ENCODE measurements at places on chromosomes 4 and X.

GRCh38 chr4:66331761-66332160, 661.5 kb upstream of the EPHA5 start:
- DNase-seq = no peak

DNA sequence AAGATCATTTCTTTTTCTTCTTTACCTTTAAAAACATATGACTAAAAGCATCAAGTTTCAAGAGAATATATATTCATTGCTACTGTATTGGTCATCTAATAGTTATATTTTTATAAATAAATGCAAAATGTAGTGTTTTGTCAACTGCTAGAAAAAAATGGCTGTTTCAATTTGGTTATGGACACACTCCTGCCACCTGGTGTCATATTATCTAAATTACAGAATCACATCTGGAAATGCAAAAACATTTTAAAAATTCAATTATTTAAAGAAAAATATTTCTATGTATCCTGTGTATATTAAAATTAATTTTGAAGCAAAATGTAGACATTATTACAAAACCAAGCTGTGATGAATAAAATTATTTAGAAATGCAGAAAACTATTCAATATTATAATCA, 329.4 kb upstream of the PCDH18 start:
- no peak for DNase-seq

DNA sequence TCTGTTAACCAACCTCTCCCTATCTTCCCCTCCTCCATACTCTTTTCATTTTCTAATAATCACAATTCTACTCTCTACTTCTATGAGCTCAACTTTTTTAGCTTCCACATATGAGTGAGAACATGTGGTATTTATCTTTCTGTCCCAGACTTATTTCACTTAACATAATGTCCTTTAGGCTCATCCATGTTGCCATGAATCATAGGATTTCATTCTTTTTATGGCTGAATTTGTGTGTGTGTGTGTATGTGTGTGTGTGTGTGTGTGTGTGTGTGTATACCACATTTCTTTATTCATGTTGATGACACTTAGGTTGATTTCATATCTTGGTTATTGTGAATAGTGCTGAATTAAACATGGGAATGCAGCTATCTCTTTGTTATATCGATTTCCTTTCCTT, 37.4 kb downstream of the RUFY3 start:
- DNase-seq = no peak

DNA sequence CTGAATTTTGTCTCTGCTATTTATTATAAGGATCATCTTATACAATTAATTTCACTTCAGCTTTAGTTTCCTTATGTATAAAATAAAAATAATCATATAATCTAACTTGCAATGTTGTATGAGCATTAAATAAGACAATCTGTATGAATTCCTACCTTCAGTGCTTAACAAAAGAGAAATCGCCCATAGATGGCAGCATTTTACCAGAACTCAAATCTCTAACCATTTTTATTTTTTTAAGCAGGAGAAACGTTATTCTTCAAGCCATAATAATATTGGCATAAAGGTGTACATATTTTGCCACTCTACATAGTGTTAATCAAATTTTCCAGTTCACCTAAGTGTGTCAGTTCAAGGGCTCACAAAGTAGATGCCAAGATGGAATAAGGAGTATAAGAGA, 78.8 kb downstream of the TMEM47 start:
- no peak for DNase-seq

DNA sequence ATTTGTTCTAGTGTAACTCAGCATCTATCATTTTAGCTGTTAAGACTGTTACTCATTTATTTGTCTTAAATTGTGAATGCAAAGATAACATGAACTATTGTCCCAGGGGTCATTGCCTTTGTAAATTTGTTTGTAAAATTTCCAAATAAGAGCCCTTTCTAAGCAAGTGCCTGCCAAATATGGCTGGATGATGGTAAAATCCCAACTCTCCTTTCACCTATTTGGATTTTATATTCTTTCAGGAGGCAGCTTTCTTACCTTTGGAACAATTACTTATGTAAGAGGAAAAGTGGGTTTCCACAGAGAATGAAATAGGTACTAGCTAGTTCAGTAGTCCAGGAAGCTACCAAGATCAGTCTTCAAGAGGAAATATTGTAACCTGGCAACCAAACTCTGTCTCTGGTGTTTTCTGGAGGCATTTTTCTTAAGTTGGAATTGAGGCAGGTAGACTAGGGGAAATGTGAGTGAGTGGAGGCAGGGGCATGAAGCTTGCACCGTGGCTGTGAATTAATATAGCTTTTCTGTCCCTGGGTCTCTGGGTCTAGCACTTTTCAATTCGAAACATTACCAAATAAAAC, 363.0 kb upstream of the ZCCHC13 start:
- DNase-seq = no peak

- no peak for DNase-seq
These were observed 229.9 kb downstream of the COL25A1 start for GRCh38 chr4:109072595-109072994.

DNA sequence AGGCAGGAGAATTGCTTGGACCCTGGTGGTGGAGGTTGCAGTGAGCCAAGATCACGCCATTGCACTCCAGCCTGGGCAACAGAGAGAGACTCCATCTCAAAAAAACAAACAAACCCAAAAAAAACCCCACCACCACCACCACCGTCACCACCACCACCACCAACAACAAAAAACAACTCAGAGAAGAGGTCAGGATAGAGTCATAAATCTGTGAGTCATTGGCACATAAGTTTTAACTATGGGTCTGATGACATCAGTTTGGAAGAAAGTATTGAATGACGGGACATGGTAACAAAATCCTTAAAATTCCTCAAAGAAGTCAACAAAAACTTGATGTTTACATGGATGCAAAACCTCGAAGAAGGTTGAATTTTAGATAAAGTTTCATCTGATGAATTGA, 288.0 kb upstream of the SFRP2 start:
- no peak for DNase-seq

- no peak for DNase-seq
These were observed 555 bp upstream of the GCNA start for GRCh38 chrX:71577682-71578081.

- DNase-seq = no peak
These were observed 396.1 kb upstream of the GNPDA2 start for GRCh38 chr4:45122406-45122805.

- DNase-seq = no peak
These were observed 109.8 kb upstream of the HDX start for GRCh38 chrX:84611843-84612636.

DNA sequence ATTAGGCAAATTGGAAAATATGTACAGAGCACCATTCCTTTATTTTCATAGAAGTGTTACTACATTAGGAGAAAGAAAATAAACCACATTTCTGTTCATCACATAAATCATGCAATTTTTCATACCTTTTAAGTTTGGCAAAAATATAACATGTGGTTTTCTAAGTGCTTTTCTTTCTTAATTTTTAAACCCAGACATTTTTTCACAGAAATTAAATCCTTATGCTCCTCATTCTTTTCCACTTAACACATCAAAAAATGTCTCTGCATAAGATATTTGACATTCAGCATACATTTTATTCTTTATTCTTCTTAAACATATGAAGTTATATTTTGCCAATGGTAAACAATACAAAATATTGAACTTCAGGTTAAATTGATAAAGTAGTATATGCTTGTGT, 826.6 kb upstream of the SLIT2 start:
- DNase-seq = no peak

DNA sequence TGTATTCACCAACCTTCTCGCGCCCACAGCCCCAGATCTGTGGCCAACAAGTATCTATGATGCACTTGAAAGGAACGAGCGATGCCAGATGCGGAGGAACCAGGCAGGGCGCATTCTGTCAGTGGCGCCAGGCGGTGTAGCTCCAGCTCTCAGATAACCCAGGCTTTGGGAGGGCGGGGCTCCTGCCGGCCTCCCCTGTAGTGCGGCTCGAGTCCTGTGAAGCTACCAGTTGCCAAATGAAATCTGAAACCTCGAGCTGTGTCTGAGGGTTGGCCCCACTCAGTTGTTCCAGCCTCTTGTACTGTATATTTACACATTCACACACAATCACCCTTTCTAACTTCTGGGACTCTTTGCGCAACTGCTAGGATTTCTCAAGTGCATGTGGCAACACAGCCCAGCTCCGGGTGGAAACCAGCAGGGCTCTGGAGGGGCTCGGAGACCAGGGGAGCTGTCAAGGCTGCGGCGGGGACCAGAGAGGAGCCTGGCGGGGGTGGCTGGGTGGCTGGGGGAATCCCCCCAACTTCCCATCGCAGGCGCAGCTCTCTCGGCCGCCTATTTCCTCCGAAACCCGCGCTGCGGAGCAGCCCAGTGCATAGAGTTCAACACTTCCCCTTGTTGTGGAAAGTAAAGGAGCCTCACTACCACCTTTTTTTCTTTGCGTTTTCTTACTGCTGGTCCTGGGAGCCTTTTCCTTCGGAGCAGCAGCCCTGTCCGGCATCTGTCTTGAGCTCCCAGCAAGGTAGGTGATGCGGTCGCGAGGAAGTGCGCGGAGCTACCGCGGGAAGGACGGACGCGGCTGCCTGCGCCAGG, at the start of gene ARHGAP24:
ARHGAP24 (plus strand) TSS at position 333 of the 813 bp plus-strand sequence.
- no peak for DNase-seq

GRCh38 chrX:1466971-1467561, 14.4 kb upstream of the ASMTL start:
- DNase-seq = no peak

DNA sequence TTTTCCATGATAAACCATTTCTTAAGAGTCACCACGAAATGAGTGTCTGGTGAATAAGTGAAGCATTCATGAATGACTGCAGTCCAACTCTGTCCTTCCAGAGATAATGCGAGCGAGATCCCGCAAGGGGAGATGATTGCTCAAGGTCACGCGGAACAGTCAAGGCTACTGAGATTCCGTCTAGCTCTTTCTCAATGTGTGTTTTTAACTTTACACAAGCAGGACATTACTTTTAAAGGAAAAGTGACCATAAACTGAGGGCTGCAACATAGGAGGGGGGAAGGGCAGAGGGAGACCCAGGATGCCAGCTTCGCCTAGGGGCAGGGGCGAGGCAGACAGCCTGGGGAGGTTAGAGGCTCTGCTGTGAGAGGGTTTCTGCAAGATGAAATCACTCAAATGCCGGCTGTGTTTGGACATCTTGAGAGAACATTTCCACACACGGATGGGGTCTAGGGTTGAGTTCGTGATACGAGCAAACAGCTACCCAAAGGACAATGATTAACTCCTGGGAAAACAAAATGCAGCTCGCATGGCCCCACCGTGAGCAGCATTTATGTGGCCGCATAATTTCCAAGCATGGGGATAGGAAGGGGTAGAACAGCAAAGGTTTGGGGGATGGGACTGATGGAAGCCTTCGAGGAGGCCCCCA, 23.8 kb upstream of the CCNQ start:
- DNase-seq = no peak

- peak; percentile 70 for DNase-seq
These were observed 574 bp upstream of the CFAP97 start for GRCh38 chr4:185204238-185204910.

- no peak for DNase-seq
These were observed 406.7 kb downstream of the MAPK10 start for GRCh38 chr4:85952972-85953650.

DNA sequence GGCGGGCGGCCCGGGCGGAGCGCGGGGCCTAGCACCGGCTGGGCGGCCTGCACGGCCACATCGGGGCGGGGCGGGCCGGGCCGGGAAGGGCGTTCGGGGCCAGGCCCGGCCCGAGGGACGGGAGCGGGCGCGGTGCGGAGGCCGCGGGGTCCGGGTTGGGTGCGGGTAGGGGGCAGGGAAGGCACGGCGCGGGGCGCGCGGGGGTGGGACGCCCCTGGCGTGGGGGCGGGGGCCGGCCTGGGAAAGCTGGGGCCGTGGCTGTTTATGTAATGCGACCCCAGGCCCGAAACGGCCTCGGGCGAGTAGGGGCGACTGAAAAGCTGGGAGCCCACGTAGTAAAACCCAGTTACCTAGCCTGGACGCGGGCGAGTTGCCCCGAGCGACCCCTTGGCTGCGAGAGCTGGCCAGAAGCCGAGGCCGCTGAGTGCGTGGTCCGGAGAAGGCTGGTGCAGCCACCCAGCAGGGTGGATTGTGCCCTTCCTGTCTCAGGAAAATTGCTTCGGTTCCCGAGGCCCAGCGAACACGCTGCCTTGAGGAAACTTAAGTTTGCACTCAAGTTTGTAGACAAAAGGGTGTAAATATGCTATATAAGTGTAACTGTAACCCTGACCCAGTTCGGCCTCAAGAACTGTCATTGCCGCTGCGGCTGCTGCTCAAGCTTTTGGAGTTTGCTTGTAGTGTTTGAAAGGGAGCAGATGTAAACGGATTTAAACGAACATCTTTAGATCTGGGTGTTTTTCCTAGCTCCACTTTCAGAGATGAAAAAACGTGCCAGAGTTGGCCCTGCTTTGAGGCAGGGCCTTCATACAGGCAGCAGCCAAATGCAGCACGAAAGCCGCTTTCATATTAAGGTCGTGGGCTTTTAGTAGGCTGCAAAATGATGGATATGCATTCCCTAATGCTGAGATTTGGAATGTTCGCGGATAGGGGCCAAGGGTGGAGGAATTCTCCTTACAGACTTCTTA, 674 bp downstream of the SEC24B start:
- DNase-seq = no peak

DNA sequence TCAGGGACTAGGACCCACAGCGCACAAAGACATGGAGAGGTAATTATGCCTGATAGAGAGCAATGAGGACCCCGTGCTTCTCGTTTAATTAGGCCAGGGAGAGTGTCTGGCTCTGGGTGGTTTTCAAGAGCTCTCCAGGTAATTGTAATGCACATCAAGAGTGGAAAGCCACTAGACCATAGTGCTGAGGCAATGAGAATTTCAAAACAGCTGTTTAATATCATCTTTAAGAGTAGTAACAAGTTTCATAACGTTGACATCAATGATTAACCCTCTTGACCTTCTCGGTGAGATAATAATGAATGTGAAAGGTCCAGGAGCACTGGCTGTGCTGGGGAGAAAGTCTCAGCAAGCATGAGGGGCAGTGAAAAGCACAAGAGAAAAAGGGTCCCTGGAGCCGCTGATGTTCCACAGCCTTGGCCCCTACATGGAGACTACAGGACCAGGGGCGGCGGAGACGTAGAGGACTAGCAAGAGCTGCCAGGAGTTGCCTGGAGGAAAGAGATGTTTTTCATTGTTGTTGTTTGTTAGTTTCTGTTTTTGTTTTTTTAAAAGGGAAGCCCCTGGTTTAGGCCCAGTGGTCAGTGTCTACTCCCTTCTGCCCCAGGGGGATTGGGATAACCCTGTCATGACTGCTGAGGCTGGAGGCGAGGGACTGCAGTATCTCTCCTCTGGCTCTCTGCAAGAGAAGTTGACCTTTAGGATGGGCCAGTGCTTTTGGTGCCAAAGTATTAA, 14.8 kb upstream of the CXCR3 start:
- no peak for DNase-seq

DNA sequence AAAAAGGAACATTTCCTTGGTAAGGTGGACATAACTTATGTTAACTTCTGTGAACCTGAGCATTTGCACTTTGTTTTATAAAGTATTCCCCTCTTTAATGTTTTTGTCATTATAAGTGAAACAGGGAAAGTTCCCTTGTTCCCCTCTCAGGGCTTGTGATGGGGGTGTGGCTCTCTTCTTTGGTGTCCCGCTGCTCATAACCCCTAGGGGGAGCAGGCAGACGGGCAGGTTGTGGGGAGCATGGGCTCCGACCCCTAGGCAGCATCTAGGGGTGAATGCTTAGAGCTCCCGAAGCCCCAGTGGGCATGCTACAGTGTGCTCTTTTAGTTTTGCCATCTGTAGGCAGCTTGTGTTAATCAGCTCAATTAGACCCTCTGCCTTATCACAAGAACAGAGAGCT, 200.4 kb downstream of the DACH2 start:
- DNase-seq = no peak

GRCh38 chrX:15269618-15270521, at the start of gene ASB9:
TSS of gene ASB9 (minus strand) at chrX:15270083. CDS start at chrX:15269874, 209 bp downstream.
- DNase-seq = no peak

GRCh38 chr4:29565256-29565655, 1154.9 kb upstream of the PCDH7 start:
- DNase-seq = no peak

Data from D721Med (cell line).